A549 treated with CORT108297 at 1 μM for 4 hours (cell line): ENCODE measurements at places on chromosomes 5 and 9. TPM values are rescaled to one million over a fixed set of nuclear protein-coding genes. Genes with fewer than 3 reads are reported as not detected.

Gene PCDHGA9
- total RNA-seq = 0.02 to 0.09 TPM (median 0.05 TPM) in 4 of 5 replicates, not detected in the other

Gene DDX4
- total RNA-seq = not detected in 5 replicates

Gene RAD1
- 32.3 to 39.0 TPM (median 35.7 TPM) in 5 replicates for total RNA-seq

Gene FOXD4
- total RNA-seq = 0.25 to 0.82 TPM (median 0.44 TPM) in 5 replicates

Gene ARSI
- 30.7 to 50.7 TPM (median 44.2 TPM) in 5 replicates for total RNA-seq

Gene TAS2R1
- not detected in 5 replicates for total RNA-seq

Gene NTRK2
- 0.02 to 0.05 TPM (median 0.03 TPM) in 5 replicates for total RNA-seq

Gene BRINP1
- total RNA-seq = 0.11 to 0.18 TPM (median 0.13 TPM) in 5 replicates

Gene GPR150
- 0.07 to 0.21 TPM (median 0.08 TPM) in 5 replicates for total RNA-seq

Gene COL15A1
- total RNA-seq = 0.39 to 0.80 TPM (median 0.51 TPM) in 5 replicates

Gene GPR151
- total RNA-seq = not detected in 5 replicates

Gene SOX30
- 0.03 to 0.13 TPM (median 0.05 TPM) in 3 of 5 replicates, not detected in the others for total RNA-seq

Gene SETD9
- total RNA-seq = 4.8 to 6.6 TPM (median 4.9 TPM) in 5 replicates

Gene TEK
- 0.02 to 0.06 TPM (median 0.03 TPM) in 5 replicates for total RNA-seq

Gene HAVCR1
- 27.4 to 42.0 TPM (median 37.2 TPM) in 5 replicates for total RNA-seq

Gene TMC1
- total RNA-seq = 0.02 to 0.13 TPM (median 0.07 TPM) in 4 of 5 replicates, not detected in the other

Gene SPINK13
- 0.10 TPM in 1 of 5 replicates, not detected in the others for total RNA-seq

Gene CDH10
- 0.12 to 0.20 TPM (median 0.18 TPM) in 5 replicates for total RNA-seq

Gene NEUROG1
- total RNA-seq = not detected in 5 replicates

Gene TMEM215
- total RNA-seq = 0.02 to 0.05 TPM in 2 of 5 replicates, not detected in the others

Gene SMIM33
- total RNA-seq = not detected in 5 replicates

Gene CCL19
- not detected in 5 replicates for total RNA-seq

Gene HBEGF
- total RNA-seq = 5.8 to 8.9 TPM (median 6.3 TPM) in 5 replicates

Gene RUFY1
- total RNA-seq = 27.6 to 31.2 TPM (median 29.3 TPM) in 5 replicates

Gene KCNN2
- 0.06 to 0.20 TPM (median 0.12 TPM) in 5 replicates for total RNA-seq

Gene GARIN3
- not detected in 5 replicates for total RNA-seq

Gene UBE2R2
- total RNA-seq = 44.1 to 47.1 TPM (median 46.0 TPM) in 5 replicates

Gene IQGAP2
- 1.2 to 2.1 TPM (median 1.4 TPM) in 5 replicates for total RNA-seq

Gene ANKRD18A
- 8.9 to 14.8 TPM (median 11.5 TPM) in 5 replicates for total RNA-seq

Gene PTGER4
- 1.4 to 1.5 TPM (median 1.5 TPM) in 5 replicates for total RNA-seq

Gene FOXD4L3
- total RNA-seq = 0.06 to 0.18 TPM (median 0.06 TPM) in 3 of 5 replicates, not detected in the others

Gene MSX2
- total RNA-seq = 3.8 to 5.5 TPM (median 5.0 TPM) in 5 replicates

Gene PCDHGB7
- total RNA-seq = 0.03 to 0.08 TPM (median 0.06 TPM) in 4 of 5 replicates, not detected in the other

Gene LCN6
- not detected in 5 replicates for total RNA-seq

Gene TDRD7
- 11.0 to 14.1 TPM (median 12.3 TPM) in 5 replicates for total RNA-seq

Gene HSD17B3
- 0.13 to 0.18 TPM (median 0.15 TPM) in 3 of 5 replicates, not detected in the others for total RNA-seq

Gene SPINK7
- not detected in 5 replicates for total RNA-seq

Gene QRFP
- not detected in 5 replicates for total RNA-seq

Gene DAB2
- 9.0 to 10.9 TPM (median 10.3 TPM) in 5 replicates for total RNA-seq

Gene ECSCR
- not detected in 5 replicates for total RNA-seq

Gene FOXD1
- total RNA-seq = 12.2 to 19.5 TPM (median 17.4 TPM) in 5 replicates

Gene IGFBPL1
- 2.2 to 2.8 TPM (median 2.5 TPM) in 5 replicates for total RNA-seq

Gene ARHGEF28
- 12.9 to 14.5 TPM (median 13.5 TPM) in 5 replicates for total RNA-seq

Gene DMRT2
- 0.05 to 0.10 TPM (median 0.09 TPM) in 4 of 5 replicates, not detected in the other for total RNA-seq

Gene APC
- 5.6 to 11.0 TPM (median 8.6 TPM) in 5 replicates for total RNA-seq

Gene CCDC69
- 1.3 to 1.9 TPM (median 1.7 TPM) in 5 replicates for total RNA-seq

Gene SYNPO
- 23.3 to 30.9 TPM (median 28.2 TPM) in 5 replicates for total RNA-seq

Gene SAPCD2
- 15.2 to 28.2 TPM (median 25.3 TPM) in 5 replicates for total RNA-seq

Gene ZNF879
- 0.50 to 0.99 TPM (median 0.74 TPM) in 5 replicates for total RNA-seq

Gene OLFML2A
- total RNA-seq = 16.2 to 24.8 TPM (median 20.4 TPM) in 5 replicates

Gene NTNG2
- total RNA-seq = 1.6 to 2.4 TPM (median 1.9 TPM) in 5 replicates

Gene PDZD2
- total RNA-seq = 0.10 to 0.27 TPM (median 0.12 TPM) in 5 replicates

Gene MLANA
- total RNA-seq = not detected in 5 replicates

Gene ADRA1B
- total RNA-seq = 12.7 to 19.1 TPM (median 16.6 TPM) in 5 replicates

Gene PURA
- 4.9 to 6.3 TPM (median 5.7 TPM) in 5 replicates for total RNA-seq

Gene ENTREP1
- total RNA-seq = 0.43 to 0.74 TPM (median 0.57 TPM) in 5 replicates
